ENCODE measurements at places on chromosomes 6 and 20. TPM values are rescaled to one million over a fixed set of nuclear protein-coding genes. Genes with fewer than 3 reads are reported as not detected.
A peak's percentile ranks its signal among the peaks of the same experiment; 100 is the strongest.

Gene EBF4
- 0.10 TPM for total RNA-seq

- no peak for DNase-seq
Observed at GRCh38 chr20:51419646-51420045, 122.9 kb downstream of the NFATC2 start.

Gene ANKRD6
- 2.7 TPM for total RNA-seq

- DNase-seq, result no peak
Observed at GRCh38 chr20:63129991-63130657, 85.8 kb downstream of the YTHDF1 start.

Gene DEFB129
- total RNA-seq, result not detected

Gene CCDC170
- total RNA-seq, result not detected

DNA sequence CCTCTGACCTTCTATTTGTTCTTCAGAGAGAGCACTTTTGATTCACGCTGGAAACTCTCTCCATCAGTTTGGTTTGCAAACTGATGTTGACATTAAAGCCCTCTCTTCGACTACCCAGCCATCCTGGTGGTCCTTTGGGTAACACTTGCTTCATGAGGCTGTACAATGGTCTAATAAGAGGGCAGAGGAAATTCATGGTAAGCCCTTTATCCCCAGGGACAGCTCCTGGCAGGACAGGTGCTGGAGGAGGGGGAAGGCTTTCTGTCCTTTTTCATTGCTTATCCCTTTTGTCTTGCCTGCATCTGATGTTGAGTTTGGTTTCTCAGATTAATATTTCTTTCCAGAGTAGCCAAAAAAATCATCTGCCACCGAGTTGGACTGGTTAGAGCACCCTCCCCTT is 52.1 kb upstream of the CD93 start:
- DNase-seq, result no peak

Gene HLA-DOA
- total RNA-seq, result not detected

DNA sequence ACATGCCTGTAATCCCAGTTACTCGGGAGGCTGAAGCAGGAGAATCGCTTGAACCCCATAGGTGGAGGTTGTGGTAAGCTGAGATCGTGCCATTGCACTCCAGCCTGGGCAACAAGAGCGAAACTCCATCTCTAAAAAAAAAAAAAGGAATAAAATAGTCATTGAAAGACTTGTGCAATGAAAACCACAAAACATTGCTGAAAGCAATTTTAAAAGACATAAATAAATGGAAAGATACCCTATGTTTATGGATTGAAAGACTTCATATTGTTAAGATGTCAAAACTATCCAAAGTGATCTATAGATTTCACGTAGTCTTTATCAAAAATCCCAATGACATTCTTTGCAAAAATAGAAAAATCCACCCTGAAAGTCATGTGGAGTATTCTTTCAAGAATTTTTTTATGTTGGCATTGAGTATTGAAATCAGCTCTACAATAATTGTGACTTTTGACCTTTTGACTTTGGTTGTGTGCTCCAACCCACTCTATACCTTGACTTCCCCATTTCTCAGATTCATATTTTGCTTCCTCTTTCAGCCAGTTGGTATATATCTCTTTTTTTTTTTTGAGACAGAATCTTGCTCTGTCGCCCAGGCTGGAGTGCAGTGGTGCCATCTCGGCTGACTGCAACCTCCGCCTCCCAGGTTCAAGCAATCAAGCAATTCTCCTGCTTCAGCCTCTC is 45.5 kb upstream of the SLC23A2 start:
- DNase-seq, result no peak

Gene LCA5
- 5.4 TPM for total RNA-seq

GRCh38 chr6:157221049-157221816 is 102.1 kb downstream of the TMEM242 start:
- DNase-seq, result peak; percentile 74

GRCh38 chr6:5837323-5837722 is 169.4 kb downstream of the NRN1 start:
- DNase-seq, result no peak

DNA sequence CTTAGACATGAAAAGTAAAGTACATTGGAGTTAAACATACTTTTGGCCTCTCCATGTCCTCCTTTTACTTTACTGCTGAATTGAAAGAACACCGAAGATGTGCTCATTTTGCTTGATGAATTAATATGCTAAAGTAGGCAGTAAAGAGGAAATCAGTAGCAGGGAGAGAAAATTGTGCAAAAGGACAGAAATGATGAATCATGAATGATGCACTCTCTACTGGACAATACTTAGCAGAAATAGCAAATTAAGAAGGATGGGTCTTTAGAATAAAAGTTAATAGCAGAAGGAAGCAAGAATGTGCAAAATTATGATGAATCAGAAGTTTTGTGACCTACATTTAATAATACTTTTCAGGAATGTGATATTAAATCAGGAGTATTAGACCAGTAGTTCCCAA is 8.4 kb upstream of the SPINT3 start:
- DNase-seq, result no peak

GRCh38 chr6:43396408-43397149 is 27.1 kb upstream of the ZNF318 start:
- DNase-seq, result no peak

- no peak for DNase-seq
Observed at GRCh38 chr20:24999568-24999967, 7.0 kb upstream of the APMAP start.

Gene PSMB9
- 174 TPM for total RNA-seq

Gene MUC21
- not detected for total RNA-seq

DNA sequence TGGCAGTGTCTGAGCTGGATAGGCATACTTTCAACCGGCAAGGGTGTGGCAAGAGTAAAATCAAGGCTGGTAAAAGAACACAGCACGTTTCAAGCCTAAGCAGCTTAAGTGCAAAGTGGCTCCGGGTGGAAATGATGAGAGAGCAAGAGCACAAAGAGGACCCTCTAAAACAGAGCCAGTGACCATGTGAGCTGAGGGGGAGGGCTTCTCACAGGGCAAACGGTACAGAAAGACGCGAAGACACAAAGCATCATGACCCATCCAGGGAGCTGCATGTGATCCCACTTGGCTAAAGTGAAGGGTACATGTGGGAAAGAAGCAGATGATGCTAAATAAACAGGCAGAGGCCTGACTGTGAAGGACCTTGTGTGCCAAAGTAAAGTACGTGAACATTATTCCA is 25.7 kb downstream of the FKBP5 start:
- DNase-seq, result no peak

- DNase-seq, result no peak
Observed at GRCh38 chr6:76035713-76036112, 36.7 kb downstream of the IMPG1 start.

Gene SEL1L2
- total RNA-seq, result not detected

Data from RPMI7951 (cell line).